ENCODE measurements at places on chromosomes 16 and 17. TPM values are rescaled to one million over a fixed set of nuclear protein-coding genes. Genes with fewer than 3 reads are reported as not detected.

- H3K4me1 ChIP-seq, result no peaks in the 10 kb centered on the region
- no peak overlapping the region for H3K27ac ChIP-seq
- H3K36me3 ChIP-seq, result no peaks in the 10 kb centered on the region
- no peak overlapping the region for H3K4me3 ChIP-seq
- DNase-seq, result peak; percentile 38
These were observed 21.3 kb upstream of the EMP2 start for GRCh38 chr16:10601444-10602408.

- H3K4me1 ChIP-seq, result peaks cover 12% of the 10 kb centered on the region
- no peaks in the 10 kb centered on the region for H3K27me3 ChIP-seq
- peak overlapping the region; percentile 78 for H3K27ac ChIP-seq
- DNase-seq, result no peak
- peak overlapping the region; percentile 57 for H3K4me3 ChIP-seq
These were observed 35.1 kb downstream of the DDX19A start for GRCh38 chr16:70381604-70382342.

- H3K36me3 ChIP-seq, result no peaks in the 10 kb centered on the region
- H3K27me3 ChIP-seq, result no peaks in the 10 kb centered on the region
- no peak for DNase-seq
- no peak overlapping the region for H3K27ac ChIP-seq
- peaks cover 20% of the 10 kb centered on the region for H3K4me1 ChIP-seq
These were observed 39.7 kb upstream of the IRX3 start for GRCh38 chr16:54326266-54326662.

DNA sequence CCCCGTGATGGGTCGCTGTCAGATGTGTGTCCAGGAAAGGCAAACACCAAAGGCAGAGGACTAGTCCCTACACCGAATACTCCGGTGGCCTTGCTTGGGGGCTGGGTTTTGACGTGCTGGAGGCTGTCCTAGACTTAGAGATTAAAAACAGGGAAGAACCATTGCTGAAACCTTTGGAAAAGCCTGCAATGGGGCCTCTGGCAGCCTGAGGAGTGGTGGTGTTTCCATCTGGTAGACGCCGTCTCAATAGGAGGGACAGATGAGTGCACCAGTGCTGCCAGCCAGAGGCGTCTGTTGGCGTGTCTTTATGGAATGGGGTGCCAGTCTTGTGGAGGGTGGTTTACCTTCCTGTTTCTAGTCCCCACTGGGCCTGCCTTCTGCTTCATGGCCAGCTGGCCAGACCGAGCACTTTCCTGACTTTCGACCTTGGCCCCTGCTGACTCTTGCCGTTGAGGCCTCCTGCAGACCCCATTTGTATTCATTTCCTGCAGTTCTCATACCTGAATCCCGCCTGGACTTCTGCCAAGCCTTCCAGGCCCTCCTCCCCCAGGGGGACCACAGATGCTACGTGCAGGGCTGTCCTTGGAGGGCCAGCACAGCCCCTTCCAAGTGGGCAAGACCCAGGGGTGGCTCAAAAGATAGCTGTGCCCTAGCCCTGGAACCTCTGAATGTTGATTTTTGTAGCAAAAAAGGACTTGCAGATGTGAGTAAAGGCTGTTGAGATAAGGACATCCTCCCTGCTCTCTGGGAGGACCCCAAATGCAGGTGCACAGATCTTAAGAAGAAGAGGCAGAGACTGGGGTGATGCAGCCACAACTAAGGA is 1.9 kb upstream of the DNASE1 start:
- 0 out of 2 replicates have a peak overlapping the region, but pooled peaks have one; percentile 39 for H3K27ac ChIP-seq
- H3K36me3 ChIP-seq, result peaks cover 6% of the 10 kb centered on the region
- no peaks in the 10 kb centered on the region for H3K27me3 ChIP-seq
- H3K4me3 ChIP-seq, result no peak overlapping the region
- no peak for DNase-seq

DNA sequence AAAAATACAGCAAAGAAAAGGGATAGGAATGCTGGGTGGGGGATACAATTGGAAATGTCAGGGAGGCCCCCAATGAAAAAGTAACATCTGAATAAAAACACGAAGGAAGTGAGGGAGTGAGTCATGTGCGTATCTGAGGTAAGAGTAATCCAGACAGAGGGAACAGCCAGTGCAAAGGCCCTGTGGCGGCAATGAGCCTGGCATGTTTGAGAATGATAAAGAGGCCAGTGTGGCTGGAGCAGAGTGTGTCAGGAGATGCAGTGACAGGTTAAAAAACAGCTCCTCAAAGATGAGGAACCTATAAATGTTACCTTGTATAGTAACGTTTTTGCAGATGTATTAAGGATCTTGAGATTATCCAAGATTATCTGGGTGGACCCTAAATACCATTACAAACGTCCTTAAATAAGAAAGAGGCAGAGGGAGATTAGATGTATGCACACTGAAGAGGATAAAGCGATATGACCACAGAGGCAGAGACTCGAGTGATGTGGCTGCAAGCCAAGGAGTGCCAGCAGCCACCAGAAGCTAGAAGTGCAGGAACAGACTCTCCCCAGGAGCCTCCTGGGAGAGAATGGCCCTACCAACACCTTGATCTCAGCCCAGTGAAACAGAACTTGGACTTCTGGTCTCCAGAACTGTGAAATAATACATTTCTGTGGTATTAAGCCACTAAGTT is 17.8 kb upstream of the SLC35B1 start:
- no peak for DNase-seq
- H3K27me3 ChIP-seq, result no peaks in the 10 kb centered on the region
- H3K4me1 ChIP-seq, result no peaks in the 10 kb centered on the region
- H3K36me3 ChIP-seq, result peaks cover 8% of the 10 kb centered on the region

- no peak overlapping the region for H3K4me3 ChIP-seq
- no peaks in the 10 kb centered on the region for H3K27me3 ChIP-seq
- no peaks in the 10 kb centered on the region for H3K4me1 ChIP-seq
- H3K27ac ChIP-seq, result no peak overlapping the region
- no peaks in the 10 kb centered on the region for H3K36me3 ChIP-seq
- DNase-seq, result peak; percentile 56
These were observed 20.7 kb downstream of the ACSF3 start for GRCh38 chr16:89114159-89114981.

- H3K27me3 ChIP-seq, result no peaks in the 10 kb centered on the region
- no peak for DNase-seq
- no peak overlapping the region for H3K27ac ChIP-seq
These were observed 85.6 kb downstream of the SPECC1 start for GRCh38 chr17:20094777-20095176.

DNA sequence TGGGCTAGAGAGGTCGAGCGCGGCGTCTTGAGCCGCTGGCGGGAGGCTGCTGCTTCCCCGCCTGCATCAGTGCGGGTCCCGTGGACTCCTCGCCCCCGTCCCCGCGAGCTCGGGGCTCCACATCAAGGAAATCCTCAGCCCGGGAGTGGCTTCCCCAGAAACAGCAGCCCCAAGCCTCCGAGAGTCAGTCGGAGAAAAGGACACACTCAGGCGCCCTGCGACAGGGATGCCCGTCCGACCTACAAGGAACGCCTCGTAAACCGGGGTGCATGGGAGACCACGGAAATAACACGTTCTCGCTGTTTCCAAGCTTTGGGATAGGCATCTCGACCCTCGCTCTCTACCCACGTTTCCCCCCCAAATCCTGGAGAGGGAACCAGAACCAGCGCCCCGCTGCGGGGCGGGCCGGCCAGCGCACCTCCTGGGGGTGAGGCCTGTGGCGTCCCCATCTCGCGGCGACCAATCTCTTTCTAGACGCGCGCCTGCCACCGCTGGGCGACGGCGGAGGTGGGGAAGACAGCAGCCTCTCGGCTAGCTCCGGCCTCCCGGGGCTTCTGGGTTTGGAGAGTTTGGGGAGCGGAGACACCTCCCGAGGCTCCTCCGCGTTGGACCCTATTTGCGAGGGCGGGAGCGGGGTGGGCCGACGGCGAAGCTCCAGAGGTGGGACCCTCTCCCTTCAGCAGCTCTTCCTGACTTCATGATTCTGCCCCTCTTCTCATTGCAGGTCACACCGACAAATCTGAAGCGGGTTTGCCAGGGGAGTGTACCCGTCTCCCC is 759 bp upstream of the TP53I13 start:
- peaks cover 11% of the 10 kb centered on the region for H3K4me1 ChIP-seq
- peak overlapping the region; percentile 87 for H3K4me3 ChIP-seq
- peaks cover 58% of the 10 kb centered on the region for H3K27me3 ChIP-seq
- no peak overlapping the region for H3K27ac ChIP-seq
- DNase-seq, result peak; percentile 87

DNA sequence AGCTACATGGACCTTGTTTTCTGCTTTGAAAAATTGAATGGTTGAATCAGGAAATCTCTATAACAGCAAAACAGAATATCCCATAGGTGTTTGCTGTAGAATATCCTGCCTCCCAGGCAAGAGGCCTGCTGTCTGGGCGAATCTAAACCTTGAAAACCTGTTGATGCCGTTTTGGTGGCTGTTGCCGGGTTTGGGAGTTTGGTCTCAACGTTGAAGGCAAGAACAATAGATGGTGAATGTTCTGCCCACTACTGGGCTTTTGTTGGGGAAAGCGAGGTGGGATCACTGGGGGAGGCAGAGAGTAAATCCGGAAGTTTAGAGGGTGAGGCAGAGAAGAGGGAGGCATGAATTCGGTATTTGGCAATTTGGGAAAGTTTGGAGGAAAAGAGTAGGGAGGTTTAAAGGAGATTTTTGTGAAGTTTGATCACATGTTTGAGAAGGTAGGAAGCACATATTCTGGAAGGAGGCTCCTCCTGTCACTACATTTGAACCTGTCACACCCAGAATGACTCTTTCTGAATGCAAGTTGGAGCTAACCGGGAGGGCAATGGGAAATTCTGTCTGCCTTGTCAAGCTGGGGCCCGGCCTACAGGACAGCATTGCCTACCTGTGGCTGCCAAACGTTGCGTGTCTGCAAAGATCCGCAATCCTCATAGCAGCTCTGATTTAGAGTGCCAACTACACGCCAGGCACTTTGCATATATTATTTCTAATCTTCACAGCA is 46.5 kb downstream of the GPRC5B start:
- no peak overlapping the region for H3K4me3 ChIP-seq
- no peaks in the 10 kb centered on the region for H3K27me3 ChIP-seq
- H3K36me3 ChIP-seq, result no peaks in the 10 kb centered on the region
- peaks cover 7% of the 10 kb centered on the region for H3K4me1 ChIP-seq

DNA sequence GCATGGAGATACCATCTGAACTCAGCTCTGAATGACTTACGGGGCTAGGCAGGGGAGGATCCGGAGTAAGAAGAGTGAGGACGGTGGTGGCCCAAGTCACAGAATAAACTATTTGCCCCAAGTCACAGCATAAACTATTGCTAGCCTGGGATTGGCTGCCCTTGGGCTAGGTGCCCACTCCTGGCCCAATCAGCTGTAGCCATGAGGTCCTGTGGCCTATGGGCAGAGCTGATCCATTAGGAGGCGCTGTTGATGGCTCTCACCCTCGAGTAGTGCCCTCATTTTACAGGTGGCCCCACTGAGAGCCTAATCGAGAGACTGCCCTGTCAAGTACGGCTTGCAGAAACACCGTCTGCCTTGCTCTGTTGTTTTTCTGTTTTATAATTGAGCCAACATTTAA is 62.3 kb upstream of the ZNF423 start:
- H3K4me1 ChIP-seq, result no peaks in the 10 kb centered on the region
- no peak overlapping the region for H3K4me3 ChIP-seq
- H3K27ac ChIP-seq, result no peak overlapping the region
- DNase-seq, result peak; percentile 51
- H3K27me3 ChIP-seq, result no peaks in the 10 kb centered on the region

DNA sequence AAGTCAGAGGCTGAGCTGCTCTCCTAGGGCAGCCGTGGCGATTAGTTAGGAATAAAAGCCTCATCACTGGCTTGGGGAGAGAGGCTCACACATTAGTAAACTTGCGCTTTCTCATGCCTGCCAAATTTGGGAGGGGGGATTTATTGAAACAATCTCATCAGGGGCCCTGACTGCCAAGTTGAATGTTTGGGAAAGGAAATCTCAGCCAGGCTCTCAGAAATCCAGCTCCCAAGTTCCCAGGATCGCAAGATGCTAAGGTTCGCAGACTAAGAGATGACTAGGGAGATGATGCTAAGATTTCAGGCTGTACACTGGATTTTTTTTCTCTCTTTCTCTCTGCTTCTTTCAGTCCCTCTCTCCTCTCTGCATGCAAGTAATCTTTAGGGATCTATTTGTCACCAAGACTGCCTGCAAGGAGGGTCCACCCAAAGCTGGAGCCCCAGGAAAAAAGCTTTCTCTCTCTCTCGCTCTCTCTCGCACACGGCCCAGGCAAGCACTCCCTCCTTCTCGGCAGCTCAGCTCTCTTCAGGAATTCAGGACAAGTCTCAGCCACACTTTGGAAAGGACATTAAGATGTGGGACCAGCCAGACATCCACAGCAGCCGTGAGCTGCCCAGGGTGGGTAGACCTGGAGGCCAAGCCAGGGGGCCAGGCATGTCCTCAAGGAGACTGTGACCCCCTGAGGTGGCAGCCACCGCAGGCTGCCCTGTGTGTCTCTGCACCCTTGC is 1.4 kb downstream of the GPR139 start:
- H3K4me1 ChIP-seq, result peaks cover 34% of the 10 kb centered on the region
- no peak overlapping the region for H3K27ac ChIP-seq
- peaks cover 48% of the 10 kb centered on the region for H3K27me3 ChIP-seq
- peak; percentile 13 for DNase-seq

GRCh38 chr16:4378161-4378666 is 6.6 kb downstream of the VASN start:
- no peaks in the 10 kb centered on the region for H3K36me3 ChIP-seq
- peaks cover 44% of the 10 kb centered on the region for H3K4me1 ChIP-seq
- DNase-seq, result no peak
- H3K4me3 ChIP-seq, result no peak overlapping the region
- H3K27me3 ChIP-seq, result no peaks in the 10 kb centered on the region
- 0 out of 2 replicates have a peak overlapping the region, but pooled peaks have one; percentile 76 for H3K27ac ChIP-seq

DNA sequence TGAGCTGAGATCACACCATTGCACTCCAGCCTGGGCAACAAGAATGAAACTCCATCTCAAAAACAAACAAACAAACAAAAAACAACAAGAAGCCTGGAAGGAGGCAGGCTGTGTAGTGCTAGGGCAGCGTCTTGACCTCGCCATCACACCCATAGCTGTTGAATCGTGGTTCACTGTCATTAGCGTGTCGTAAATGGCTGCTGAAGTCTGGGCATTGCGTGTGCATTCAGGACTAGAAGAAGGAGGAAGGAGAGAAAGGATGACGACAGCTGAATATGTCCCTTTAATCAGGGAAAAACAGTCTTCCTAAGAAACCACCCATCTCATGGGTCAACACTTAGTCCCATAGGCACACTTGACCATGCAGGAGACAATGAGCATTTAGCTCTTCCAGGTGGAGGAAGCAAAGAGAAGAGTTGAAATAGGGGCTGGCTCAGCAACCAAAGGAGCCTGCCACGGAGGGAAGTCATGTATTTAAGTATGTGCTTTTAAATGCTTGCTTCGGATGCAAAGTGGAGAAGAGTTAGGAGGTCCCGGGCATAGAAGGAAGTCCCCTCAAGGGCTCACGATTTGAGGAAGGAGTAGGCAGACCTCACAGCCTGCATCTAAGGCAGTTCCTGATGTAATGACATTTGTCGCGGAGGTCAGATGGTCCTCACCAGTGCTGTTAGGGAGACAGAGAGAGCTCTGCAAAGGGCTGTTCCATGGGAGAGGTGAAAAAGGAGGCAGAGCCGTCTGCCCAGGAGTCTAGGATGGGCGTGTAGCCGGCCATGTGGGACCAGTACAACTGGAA is 8.8 kb downstream of the PRSS22 start:
- no peaks in the 10 kb centered on the region for H3K36me3 ChIP-seq
- H3K4me1 ChIP-seq, result no peaks in the 10 kb centered on the region
- DNase-seq, result no peak
- 0 out of 2 replicates have a peak, but pooled peaks cover 3% of the 10 kb centered on the region for H3K27me3 ChIP-seq
- H3K27ac ChIP-seq, result no peak overlapping the region

The PYY gene
- 0.56 TPM for total RNA-seq

The DYNLL2 gene
- 29.0 TPM for total RNA-seq

The OMG gene
- not detected for total RNA-seq

The TBX6 gene
- total RNA-seq, result 2.3 TPM

The CRHR1 gene
- 0.76 TPM for total RNA-seq

The FBXO39 gene
- total RNA-seq, result not detected
